ENCODE measurements at places on chromosomes 12 and 14.
A peak's percentile ranks its signal among the peaks of the same experiment; 100 is the strongest.

GRCh38 chr14:77970646-77971045, 170.7 kb downstream of the ADCK1 start:
- no peak for DNase-seq

DNA sequence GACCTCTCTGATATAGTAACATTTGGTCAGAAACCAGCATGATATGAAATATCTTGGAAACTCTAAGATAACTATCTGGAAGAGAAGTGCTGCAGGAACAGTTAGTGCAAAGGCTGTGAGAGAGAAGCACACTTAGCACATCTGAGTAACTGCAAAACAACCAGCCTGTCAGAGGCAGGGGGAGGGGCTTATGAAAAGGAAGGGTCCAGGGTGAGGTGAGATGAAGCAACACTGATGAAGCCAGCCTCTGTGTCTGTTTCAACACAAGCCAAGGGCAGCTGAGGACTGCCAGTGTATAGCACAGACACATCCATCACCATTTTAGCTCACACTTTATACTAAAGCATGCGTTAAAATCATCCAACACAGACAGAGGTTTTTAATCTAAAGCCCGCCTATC, 37.4 kb upstream of the OVCH1 start:
- no peak for DNase-seq

DNA sequence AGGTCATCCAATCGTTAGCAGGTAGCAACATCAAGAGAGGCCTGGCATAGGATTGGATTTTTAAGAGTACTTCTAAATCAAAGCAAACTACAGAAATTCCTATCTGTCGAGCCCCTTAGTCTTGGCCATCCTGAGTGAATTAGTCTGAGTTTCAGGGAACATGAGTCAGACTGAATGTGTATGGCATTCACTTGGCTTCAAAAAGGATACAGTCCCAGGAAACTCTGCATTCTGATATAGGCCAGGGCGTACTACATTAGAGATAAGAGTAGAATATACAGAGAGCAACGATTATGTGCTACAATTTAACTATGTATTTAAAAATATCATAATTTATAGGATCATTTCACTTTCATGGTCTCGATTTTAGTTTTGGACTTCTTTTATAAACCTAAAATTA, 242.2 kb downstream of the SOX5 start:
- DNase-seq, result no peak

DNA sequence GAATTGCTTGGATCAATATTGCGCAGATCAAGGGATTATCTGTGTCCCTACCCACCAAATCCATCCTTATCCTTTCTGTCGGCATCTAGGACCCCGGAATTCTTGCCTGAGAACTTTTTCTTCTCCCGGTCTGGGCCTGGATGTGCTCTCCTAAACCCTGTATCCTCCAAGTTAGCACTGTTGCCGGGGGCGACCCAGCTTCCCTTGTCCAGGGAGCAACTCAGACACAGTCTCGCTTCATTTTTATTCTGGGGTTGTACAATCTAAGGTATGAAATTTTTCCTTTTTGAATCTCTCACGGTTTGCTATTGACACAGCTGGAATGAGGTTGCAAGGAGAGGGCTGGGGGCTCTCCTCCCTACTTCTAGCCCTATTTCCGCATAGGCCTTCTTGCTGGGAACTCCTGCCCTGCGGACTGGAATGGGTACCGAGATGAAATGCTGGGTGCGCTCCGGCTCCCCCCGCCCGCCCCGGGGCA, 403 bp upstream of the PNP start:
- no peak for DNase-seq

DNA sequence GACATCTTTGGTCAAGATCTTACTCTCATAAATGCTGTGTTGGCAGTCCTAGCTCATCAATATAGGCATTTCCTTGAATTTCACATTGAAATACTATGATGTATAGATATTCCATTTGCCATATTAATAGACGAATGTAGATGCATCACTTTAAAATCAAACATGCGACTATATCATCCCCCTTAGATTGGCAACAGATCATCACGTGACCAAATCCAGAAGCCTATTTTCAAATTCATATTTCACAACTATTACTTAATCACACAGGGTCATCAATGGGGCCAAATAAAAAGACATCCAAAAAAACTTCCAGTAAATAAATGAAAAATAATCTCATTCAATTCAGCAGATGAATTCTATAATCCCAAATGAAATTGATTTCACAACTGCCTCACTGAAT, 15.3 kb downstream of the LMO3 start:
- DNase-seq, result no peak

GRCh38 chr12:28459481-28459880, 269.2 kb downstream of the CCDC91 start:
- no peak for DNase-seq

DNA sequence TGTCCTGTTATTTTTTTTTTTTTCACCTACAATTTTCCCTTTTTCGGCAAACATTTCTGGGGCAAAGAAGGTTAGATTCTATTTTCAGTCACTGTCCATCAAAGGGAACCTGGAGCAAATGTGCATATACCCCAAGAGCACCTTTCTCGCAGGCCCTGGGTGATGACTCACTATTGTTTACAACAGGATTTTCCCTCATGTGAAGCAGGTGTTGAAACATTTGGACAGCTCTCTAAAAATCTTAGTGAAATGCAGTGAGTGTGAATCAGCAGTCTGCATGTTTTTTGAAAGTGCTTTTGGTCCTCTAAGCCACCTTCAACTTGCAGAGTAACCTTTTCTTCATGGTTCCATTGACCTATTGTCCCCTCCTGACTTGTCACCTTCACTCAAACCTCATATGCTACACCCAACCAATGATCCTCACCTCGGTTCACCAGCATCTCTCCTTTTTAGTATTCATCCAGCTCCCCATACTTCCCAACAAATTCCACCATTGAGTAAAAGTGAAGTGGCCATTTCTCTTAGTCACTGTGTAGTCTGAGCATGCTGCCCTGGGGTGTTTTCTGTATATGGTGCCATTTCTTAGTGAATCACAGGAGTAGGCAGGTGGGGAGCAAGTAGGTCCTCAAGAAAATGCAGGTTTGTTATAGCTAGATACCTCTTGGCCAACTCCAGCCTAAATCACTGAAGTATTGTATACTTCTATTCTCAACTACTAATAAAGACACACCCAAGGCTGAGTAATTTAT, 260.2 kb downstream of the BMP4 start:
- no peak for DNase-seq

GRCh38 chr12:50058743-50059312, 1.4 kb downstream of the ASIC1 start:
- DNase-seq, result no peak

GRCh38 chr12:79522257-79522988, 168.3 kb downstream of the PAWR start:
- DNase-seq, result no peak

DNA sequence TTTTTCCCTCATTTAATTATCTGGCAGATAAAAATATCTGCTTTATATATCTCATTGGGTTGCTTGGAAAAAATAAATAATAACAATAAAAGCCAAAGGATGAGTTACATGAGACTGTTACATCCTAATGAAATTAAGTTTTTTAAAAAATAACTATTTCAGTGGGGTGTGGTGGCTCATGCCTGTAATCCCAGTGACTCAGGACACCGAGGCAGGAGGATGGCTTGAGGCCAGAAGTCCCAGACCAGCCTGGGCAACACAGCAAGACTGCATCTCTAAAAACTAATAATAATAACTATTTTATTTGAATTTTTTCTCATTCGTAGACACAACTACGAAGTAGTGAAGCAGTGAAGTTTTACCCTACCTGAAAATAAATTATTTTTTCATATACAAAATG, 103.3 kb downstream of the BCAT1 start:
- DNase-seq, result no peak

- DNase-seq, result no peak
Observed at GRCh38 chr12:53049571-53050318, at the start of gene TNS2. TSS of gene TNS2 (plus strand) at chr12:53050065. CDS start at chr12:53050186, 121 bp downstream.

DNA sequence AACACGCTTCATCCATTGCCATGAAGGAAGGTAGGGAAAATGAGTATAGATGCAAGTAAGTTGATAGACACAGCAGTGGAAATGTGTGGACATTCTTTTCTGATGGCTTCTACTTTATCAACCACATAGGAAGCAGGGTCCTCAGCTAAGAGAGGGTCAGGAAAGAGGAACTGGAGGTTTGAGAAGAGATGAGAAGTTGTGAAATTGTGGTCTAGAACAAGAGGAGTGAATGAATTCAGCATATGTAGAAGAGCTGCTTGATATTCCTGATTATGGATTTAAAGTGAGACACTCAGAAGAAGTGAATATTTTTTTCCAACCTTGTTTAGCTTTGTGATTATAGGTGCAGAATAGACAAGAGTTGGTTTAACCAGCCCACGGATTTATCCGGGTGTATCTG, 128.5 kb downstream of the SLC15A5 start:
- DNase-seq, result no peak

- peak; percentile 25 for DNase-seq
Observed at GRCh38 chr14:103910262-103910935, 17.9 kb upstream of the TDRD9 start.

DNA sequence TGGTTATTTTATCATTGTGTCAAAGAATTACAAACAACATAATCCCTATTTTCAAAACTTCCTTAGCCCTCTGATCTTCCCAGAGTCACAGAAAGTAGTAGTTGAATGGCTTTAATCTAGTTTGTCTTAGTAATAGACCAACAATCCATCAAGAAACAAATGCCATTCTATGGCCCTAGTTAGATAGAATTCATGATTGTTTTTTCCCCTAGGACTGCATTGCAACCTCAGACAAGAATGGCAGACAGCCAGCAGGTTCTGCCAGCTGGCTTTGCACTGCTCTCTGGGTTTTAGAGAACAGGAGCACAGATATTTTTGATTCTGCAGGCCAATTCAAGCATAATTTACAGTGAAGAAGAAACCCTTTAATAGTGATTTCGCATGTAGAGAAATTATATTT, 33.8 kb downstream of the SYT1 start:
- DNase-seq, result no peak

- no peak for DNase-seq
Observed at GRCh38 chr14:63267171-63267570, 51.6 kb downstream of the GPHB5 start.

GRCh38 chr12:102483466-102483865, 3.1 kb upstream of the IGF1 start:
- DNase-seq, result no peak

DNA sequence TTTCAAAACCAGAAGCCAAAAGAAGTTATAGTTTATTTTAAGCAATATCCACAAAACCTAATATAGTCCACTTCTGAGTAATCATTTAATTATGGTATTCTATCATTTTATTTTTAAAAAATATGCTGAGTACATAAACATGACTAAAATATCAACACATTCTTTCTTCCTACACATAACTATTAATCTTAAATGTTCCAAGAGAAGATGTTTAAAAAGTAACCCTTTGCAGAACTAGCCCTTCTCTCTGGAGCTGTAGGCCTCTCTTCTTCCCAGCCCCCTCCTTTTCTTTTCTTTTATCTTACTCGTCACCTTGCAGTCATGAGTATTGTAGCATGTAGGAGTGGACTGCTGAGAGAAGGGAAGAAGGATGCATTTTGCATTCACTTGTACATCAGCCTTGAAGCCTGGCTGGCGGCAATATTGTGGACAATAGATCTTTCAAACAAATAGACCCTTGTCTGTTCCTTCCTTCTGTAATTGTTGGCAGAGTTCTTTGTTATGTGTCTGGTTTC, 941.9 kb downstream of the NRXN3 start:
- no peak for DNase-seq

- no peak for DNase-seq
Observed at GRCh38 chr12:42732908-42733411, 143.4 kb upstream of the PRICKLE1 start.

- DNase-seq, result no peak
Observed at GRCh38 chr14:65847075-65847847, 434.7 kb downstream of the FUT8 start.

DNA sequence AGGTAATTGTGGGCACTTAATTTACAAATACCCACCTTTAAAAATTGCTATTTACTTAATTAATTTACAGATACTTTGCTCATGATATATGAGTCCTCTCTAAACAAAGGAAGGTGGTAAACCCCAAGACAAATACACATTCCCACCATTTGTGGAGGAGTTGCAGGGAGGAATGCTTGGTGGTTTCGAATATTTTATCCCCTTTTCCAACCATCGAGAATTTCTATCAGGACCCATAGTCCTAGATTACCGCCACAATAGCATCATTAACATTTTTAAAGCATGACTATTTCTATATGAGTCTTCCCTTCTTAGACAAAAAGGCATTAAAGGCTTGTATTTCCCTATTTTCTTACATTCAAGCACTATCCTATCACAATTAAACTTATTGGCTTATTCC, 34.2 kb upstream of the PLEKHA5 start:
- no peak for DNase-seq

- DNase-seq, result no peak
Observed at GRCh38 chr14:19920021-19920657, at the start of gene OR4K5. TSS of gene OR4K5 (plus strand) at chr14:19920607. CDS start at chr14:19920607, 0 bp downstream.

- DNase-seq, result no peak
Observed at GRCh38 chr14:56821805-56822610, 11.7 kb upstream of the OTX2 start.

GRCh38 chr14:68785534-68786490, 7.1 kb downstream of the ZFP36L1 start:
- DNase-seq, result no peak

- DNase-seq, result no peak
Observed at GRCh38 chr12:27009881-27010301, 4.3 kb downstream of the TM7SF3 start.

GRCh38 chr14:88547386-88547780, 7.4 kb downstream of the PTPN21 start:
- DNase-seq, result no peak

GRCh38 chr14:25868521-25869314, 729.1 kb downstream of the NOVA1 start:
- no peak for DNase-seq

GRCh38 chr14:49865431-49865859, 12.9 kb upstream of the NEMF start:
- no peak for DNase-seq

DNA sequence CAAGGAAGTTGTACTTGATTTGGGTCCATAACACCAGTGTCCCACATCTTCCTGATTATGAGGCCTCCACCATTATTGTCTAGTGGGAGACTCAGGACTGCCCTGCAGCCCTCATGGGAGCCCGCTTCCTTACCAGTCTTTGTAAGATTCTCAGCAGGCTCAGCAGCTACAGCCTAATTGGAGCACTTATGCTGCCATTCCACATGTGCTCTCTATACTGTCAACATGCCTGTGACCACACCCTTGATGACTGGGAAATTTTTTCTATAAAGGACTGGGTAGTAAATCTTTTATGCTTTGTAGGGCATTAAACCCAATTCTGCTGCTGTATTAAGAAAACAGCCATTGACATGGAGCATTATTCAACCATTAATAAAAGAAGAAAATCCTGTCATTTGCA, 145.5 kb upstream of the IGF1 start:
- DNase-seq, result no peak

GRCh38 chr14:98770151-98770550, 501.8 kb downstream of the BCL11B start:
- no peak for DNase-seq

GRCh38 chr12:11778713-11779685, 129.5 kb downstream of the ETV6 start:
- no peak for DNase-seq

GRCh38 chr14:76546426-76547221, 170.7 kb downstream of the ESRRB start:
- DNase-seq, result no peak

Data from AG09319 (cell line).